Upper lobe of right lung (tissue), 1 donor: ENCODE measurements at places on chromosomes 3 and 15. TPM values are rescaled to one million over a fixed set of nuclear protein-coding genes. Genes with fewer than 3 reads are reported as not detected.

GPR27 gene
- 3.7 TPM for total RNA-seq

DNA sequence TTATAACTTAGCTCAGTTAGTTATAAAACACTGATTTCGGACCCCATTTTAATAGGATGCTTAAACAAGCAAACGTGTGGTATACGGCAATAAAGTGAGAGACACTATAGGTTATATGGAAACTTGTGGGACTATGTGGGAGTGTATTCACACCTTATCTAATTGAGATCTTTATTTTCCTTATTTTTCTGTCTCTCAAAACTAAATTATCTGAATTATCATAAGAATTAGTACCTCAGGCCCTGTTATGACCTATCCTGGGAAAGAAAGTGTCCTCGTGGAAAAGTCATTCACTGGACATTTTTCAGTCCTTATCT is 14.4 kb downstream of the WWTR1 start:
- no peak for DNase-seq

UROC1 gene
- total RNA-seq = not detected

DNA sequence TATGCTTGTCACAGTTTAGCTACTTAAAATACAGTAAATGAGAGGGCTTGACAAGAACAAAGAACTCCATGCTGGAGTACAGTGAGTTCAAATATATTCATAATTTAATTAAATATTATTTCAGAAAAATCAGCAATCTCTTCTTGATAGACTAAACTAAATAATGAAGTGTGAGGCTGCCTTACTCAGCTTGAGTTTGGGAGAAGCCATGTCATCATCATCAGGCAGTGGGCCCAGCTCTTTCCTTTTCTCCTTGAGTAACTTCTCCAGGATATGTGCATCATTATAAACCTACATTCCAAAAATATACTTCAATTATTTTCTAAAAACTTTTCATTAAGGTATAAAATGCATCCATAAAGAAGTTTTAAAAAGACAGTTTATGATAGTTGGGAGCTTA is 70.5 kb downstream of the PBRM1 start:
- DNase-seq = no peak

GRCh38 chr15:96122077-96123027 is 208.1 kb upstream of the NR2F2 start:
- no peak for DNase-seq

CNTN6 gene
- total RNA-seq = 9.2 TPM

TTLL13 gene
- total RNA-seq = not detected

- DNase-seq = no peak
Measured at GRCh38 chr3:175416600-175416999, 557.5 kb downstream of the NAALADL2 start.
